T-cell (primary cell): ENCODE measurements at places on chromosomes 4 and X.

DNA sequence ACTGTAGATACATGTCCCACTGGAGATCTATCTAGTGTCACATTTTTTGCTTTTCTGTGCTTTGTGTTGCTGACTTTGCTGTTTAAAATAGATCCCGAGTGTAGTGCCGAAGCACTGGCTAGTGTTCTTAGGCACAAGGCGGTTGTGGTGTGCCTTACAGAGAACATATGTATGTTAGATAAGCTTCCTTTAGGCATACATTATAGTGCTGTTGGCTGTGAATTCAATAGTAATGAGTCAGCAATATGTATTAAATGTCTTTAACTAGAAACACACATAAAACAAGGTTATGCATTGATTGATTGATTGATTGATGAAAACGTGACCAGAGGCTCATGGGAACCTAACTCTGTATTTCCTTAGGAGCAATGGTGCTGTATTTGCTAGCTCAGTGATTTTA lies 56.2 kb downstream of the COX7B2 start:
- H3K4me3 ChIP-seq, result no peak overlapping the region
- H3K27me3 ChIP-seq, result no peaks in the 10 kb centered on the region
- no peaks in the 10 kb centered on the region for H3K36me3 ChIP-seq
- no peaks in the 10 kb centered on the region for H3K4me1 ChIP-seq
- no peak overlapping the region for H3K27ac ChIP-seq

DNA sequence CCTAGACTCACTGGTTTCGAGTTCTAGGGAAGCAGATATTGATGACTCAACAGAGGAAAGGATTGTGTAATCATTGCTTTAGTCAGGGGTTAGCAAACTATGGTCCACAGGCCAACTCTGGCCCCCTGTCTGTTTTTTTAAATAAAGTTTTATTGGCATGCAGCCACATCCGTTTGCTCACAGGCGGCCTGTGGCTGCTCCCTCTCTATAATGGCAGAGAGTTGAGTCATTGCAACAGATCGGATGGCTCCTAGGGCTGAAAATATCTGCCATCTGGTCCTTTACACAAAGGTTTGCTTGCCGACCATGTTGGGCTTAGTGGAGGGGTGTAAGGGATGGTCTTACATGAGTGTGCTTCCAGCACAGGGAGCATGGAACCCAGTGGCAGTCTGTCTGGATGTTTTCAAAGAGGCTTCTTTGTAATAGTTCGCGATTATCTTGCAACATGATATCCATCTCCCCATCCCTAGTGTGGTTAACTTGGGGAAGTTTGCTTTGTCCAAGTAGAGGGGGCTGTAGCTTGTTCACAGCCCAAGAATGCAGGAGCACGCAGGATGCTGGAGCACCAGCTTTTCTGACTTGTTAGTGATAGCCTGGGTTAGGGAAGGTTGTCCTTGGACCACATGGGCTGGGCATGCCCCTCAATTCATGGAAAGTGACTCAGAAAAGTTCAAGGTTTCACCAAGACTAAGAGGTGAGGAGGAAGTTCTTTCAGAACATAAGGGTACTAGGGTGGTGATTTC lies 59.3 kb upstream of the CLDN34 start:
- H3K36me3 ChIP-seq, result no peaks in the 10 kb centered on the region
- H3K27me3 ChIP-seq, result peaks cover 2% of the 10 kb centered on the region
- DNase-seq, result no peak
- no peak overlapping the region for H3K27ac ChIP-seq

DNA sequence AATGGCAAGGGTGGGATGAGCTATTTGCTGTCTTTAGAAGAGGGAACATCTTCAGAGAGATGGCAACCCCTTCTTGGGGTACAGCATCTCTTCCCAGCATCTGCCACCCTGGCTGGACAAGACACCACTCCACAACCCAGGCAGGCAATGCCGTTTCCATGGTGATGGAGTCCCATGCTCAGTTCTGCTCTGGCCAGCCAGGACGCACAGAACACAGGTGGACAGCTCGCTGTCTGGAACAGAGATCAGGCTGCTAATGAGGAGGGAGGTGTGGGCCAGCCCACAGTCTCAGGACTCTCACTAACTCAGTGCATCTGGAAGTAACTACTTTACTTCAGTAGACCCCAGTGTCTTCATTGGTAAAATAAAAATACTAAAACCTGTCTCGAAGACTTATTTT lies 321.0 kb upstream of the CPEB2 start:
- no peaks in the 10 kb centered on the region for H3K36me3 ChIP-seq
- no peak for DNase-seq
- H3K4me3 ChIP-seq, result no peak overlapping the region
- no peaks in the 10 kb centered on the region for H3K4me1 ChIP-seq
- H3K27ac ChIP-seq, result no peak overlapping the region

DNA sequence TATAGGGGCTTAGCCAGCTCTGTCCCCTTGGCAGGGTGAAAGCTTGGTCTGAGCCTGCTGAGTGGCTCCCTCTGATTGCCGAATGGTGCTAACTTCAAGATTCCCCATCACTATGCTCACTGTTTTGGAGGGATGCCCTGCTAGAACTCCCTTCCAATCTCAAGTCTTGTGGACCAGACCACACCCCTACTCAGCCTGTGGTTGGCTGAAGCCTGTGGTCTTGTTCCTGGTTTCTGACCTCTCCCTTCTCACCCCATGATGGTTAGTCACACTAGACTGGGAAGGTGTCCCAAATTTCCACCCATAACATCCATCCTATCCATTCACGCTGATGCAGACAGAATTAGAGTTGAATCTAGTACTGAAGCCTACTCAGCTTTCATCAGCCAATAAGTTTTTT lies 184.7 kb upstream of the NDP start:
- no peak overlapping the region for H3K4me3 ChIP-seq
- no peaks in the 10 kb centered on the region for H3K27me3 ChIP-seq
- no peaks in the 10 kb centered on the region for H3K4me1 ChIP-seq

GRCh38 chrX:3362956-3363355 lies 16.5 kb upstream of the MXRA5 start:
- no peak overlapping the region for H3K4me3 ChIP-seq
- H3K4me1 ChIP-seq, result no peaks in the 10 kb centered on the region
- H3K27me3 ChIP-seq, result no peaks in the 10 kb centered on the region
- no peak for DNase-seq
- no peaks in the 10 kb centered on the region for H3K36me3 ChIP-seq
- no peak overlapping the region for H3K27ac ChIP-seq
